ENCODE measurements at places on chromosomes 4 and X.

DNA sequence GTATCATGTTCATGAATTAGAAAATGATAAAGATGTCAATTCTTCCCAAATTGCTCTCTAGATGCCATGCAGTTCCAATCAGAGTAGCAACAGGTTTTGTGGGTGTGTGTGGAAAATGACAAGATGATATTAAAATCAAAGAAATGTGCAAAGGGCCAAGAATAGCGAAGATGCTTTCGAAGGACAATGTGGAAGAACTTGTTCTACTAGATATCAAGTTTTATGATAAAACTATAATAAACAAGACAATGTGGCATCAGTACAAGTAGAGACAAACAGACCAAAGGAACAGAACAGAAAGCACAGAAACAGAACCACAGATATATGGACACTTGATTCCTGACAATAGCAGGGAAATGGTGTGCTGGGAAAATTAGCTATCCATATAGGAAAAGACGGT lies 9.0 kb downstream of the TAB3 start:
- no peak for DNase-seq

- DNase-seq, result peak; percentile 59
These were observed at the start of gene HAND2 for GRCh38 chr4:173529477-173530325. TSS of gene HAND2 (minus strand) at chr4:173530229. CDS start at chr4:173529289, 940 bp downstream.

GRCh38 chr4:53121264-53121865 lies 244.5 kb downstream of the SCFD2 start:
- DNase-seq, result no peak

DNA sequence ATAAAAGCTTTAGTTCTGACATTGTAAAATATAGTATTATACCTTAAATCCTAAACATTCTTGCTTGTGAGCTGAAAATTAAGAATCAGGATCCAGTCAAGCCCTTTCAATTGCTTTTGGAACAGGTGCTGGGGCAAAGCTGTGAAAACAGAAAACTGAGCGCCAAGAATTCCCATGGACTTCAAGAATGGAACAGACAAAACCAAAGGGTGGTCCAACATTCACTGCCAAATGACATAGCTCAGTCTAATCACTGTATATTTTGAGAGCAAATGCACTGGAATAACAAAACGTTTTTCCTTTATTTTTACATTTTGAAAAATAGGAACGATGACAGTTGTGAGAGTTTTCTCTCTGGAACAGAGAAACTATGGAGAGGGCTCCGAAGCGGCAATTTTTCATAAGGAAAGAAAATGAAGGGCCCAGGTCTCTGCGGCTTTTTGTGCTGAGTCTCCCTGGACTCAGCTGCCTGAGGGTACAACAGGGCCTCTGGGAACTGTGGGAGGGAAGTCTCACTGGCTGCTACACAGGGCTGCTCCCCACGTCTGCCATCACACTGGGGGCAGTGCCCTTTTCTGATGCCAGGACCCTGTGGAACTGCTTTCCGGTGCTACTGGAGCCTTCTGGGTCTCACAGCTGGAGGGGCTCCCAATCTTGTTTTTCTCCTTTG lies 56.0 kb upstream of the BMPR1B start:
- no peak for DNase-seq

GRCh38 chr4:6901669-6902317 lies 7.8 kb upstream of the TBC1D14 start:
- no peak for DNase-seq

GRCh38 chr4:184329659-184330400 lies 112.2 kb upstream of the ENPP6 start:
- DNase-seq, result no peak

DNA sequence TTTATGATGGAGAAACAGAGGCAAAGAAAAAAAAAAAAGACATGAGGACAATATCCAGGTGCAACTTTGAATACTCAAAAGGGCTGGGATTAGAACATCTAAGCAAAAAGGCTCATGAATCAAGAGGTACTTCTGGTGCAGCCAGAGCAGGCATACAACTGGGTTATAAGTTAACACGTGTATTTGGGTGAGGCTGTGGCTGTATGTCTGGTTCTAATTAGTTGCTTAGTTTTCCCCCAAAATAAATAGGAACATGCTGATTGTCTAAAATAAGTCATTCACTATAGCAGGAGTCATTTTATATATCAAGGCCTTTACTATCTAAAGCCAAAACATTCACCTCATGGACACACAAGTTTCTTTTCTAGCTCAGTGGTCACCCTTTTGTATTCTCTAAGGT lies 20.2 kb downstream of the NHS start:
- DNase-seq, result no peak

Measured in neuronal stem cell (in vitro differentiated cells).